Stimulated activated CD8-positive, alpha-beta memory T cell treated with anti-CD3 and anti-CD28 coated beads, Interleukin-7, amount 100 ng/mL, for 1 hour (primary cell): ENCODE measurements at places on chromosomes 6 and 20.

DNA sequence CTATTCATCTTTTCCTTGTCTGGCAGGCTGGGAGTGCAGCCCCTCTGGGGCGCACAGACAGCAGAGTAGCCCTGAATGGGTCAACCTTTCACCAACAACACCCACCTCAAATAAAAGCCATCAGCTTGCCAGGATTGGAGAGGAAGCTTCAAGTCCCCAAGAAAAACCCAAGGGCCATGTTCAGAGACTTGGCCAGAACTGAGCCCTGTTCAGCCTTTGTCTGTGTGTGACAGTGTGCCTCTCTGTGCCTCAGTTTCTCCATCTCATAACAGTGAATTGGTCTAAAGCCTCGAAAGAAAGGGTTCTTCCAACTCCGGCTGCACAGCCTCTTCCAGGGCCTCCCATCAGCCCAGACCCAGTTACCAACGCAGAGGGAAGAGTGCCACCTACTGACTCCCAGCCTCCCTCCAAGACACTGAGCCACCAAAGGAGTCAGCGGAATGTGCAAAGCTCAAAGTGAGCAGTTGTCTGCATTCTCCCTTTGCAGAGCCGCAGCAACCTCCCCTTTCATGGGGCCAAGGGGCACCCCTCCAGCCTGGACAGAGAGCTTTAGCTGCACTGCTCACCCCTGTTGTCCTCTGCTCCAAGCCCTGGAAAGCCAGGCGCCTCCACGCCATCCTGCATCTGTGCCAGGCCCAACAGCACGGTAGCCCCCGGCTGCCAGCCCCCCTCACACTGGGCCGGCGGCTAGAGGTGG lies 82.7 kb upstream of the TOP1 start:
- DNase-seq: no peak

DNA sequence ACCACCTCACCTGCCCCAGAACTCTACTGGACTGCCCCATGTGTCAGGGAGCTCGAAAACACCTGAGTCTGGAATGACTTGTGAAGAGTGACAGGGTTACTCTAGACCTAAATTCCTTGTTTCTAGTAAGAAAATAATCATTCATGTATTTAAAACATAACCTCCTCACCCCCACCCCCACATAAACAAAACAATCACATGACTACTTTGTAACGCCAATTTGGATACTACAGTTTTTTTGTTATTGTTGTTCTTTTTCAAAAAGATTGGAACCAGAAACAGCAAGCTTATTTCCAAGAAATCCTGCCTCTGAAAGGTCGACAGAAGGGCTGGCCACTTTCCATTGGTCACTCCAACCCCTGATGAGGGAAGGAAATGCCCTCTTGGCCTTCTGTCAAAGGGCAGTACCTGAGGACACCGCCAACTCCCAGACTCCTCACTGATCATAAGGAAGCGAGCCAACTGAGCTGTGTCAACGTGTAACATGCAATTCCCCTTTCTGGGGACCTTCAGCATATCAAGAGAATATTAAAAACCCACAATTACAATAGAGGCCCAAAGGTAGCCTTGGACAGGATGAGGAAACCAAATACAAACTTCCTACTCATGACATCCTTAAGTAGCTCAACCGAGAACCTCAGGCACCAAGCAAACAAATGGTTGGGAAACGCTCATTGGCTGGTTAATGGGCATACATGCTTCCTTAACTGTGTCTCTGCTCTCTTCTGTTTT lies 2.6 kb downstream of the MCUR1 start:
- DNase-seq: no peak

- DNase-seq: no peak
These were observed 339.0 kb upstream of the ZFP64 start for GRCh38 chr20:52530571-52530970.

GRCh38 chr6:148200293-148200692 lies 142.3 kb upstream of the SASH1 start:
- no peak for DNase-seq

DNA sequence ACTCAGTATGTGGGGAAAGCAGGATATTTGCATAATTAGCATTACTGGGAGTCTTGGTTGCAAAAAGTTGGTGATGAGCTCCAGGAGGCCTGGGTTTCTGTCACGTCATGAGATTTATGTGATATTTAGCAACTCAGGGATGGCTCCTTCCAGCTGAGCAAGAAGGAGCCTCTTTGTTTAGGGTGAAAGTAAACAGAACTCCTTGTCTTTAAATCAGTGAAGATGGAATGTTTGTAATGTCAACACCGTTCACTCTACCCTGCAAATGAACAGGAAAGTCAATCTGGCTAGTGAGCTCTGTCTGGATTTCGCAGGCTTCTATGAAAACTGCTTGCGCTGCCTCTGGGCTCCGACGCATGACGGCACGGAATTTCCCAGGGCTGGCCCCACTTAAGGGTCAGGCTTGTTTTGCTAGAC lies 86.9 kb downstream of the PXDC1 start:
- DNase-seq: no peak
